Activated CD8-positive, alpha-beta T cell treated with anti-CD3 and anti-CD28 coated beads, Interleukin-2, amount 10 ng/mL, durations not matched to agents 7 days and 5 days (primary cell): ENCODE measurements at places on chromosomes 7 and 10. TPM values are rescaled to one million over a fixed set of nuclear protein-coding genes. Genes with fewer than 3 reads are reported as not detected.

The PHKG1 gene
- total RNA-seq = 2.0 TPM

DNA sequence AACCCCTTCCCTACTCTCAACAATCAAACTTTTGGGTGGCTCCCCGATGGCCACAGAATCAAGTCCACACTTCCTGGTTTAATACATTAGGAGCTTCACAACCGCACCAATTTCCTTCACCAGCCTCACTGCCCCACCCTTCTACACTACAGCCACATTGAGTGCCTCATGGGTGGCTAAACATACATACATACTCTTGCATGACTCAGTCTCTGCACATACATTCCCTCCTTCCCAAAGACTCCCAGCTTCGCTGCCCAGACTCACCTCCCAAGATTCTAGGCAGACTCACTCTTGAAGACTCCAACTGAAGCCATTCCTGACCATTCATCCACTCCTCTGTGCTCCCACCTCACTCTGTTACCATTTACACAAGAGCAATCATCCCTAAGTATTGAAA lies 15.9 kb downstream of the VPS41 start:
- H3K4me3 ChIP-seq = no peak overlapping the region
- DNase-seq = no peak
- H3K27ac ChIP-seq = no peak overlapping the region
- H3K27me3 ChIP-seq = no peaks in the 10 kb centered on the region
- peaks cover 3% of the 10 kb centered on the region for H3K4me1 ChIP-seq
- H3K36me3 ChIP-seq = peaks cover 45% of the 10 kb centered on the region

The ADRB1 gene
- 0.29 TPM for total RNA-seq

DNA sequence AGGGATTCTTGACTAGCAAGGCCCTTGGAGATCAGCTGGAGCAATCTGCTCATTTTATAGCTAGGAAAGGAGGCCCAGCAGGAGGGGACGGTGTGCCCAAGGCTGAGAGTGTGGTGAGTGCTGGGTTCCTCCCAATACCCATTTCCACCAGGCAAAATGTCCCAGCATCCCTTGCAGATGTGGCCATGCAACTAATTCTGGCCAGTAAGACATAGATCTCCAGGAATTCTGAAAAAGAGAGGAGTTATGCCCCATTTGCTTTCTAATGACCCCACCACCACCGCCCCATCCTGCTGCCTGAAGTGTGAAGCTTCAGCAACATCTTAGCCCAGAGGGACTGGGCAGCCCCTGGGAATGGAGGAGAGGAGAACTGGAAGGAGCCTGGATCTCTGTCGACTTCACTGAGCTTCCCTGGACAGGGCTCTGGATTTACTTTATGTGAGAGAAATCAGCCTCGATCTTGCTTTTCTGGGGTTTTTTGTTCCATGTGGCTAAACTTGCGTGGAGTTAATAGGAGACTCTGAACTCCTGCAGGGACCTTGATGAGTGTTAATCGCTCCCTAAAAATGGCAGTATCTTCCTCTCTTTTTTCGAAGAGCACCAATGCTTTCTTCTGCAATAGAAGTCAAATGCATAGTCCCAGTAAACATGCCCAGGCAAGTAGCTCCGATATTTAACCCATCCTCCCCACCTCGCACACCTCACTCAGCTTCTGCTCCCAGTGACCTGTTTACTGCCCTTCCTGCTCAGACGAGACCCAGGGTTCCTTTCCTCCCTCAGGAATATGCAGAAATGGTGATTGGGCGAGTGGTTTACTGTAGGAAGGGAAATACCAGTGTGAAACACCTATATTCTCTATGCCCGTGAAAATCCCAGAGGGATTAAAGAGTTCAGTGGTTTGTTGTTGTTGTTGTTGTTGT lies 127.5 kb upstream of the GPR26 start:
- H3K27me3 ChIP-seq = peaks cover 20% of the 10 kb centered on the region
- no peak overlapping the region for H3K4me3 ChIP-seq
- DNase-seq = no peak
- no peaks in the 10 kb centered on the region for H3K4me1 ChIP-seq

GRCh38 chr7:128119036-128119435 lies 87.8 kb upstream of the LRRC4 start:
- peaks cover 7% of the 10 kb centered on the region for H3K27me3 ChIP-seq
- no peak overlapping the region for H3K4me3 ChIP-seq
- no peak for DNase-seq
- no peaks in the 10 kb centered on the region for H3K36me3 ChIP-seq
- H3K27ac ChIP-seq = no peak overlapping the region
- peaks cover 12% of the 10 kb centered on the region for H3K4me1 ChIP-seq

DNA sequence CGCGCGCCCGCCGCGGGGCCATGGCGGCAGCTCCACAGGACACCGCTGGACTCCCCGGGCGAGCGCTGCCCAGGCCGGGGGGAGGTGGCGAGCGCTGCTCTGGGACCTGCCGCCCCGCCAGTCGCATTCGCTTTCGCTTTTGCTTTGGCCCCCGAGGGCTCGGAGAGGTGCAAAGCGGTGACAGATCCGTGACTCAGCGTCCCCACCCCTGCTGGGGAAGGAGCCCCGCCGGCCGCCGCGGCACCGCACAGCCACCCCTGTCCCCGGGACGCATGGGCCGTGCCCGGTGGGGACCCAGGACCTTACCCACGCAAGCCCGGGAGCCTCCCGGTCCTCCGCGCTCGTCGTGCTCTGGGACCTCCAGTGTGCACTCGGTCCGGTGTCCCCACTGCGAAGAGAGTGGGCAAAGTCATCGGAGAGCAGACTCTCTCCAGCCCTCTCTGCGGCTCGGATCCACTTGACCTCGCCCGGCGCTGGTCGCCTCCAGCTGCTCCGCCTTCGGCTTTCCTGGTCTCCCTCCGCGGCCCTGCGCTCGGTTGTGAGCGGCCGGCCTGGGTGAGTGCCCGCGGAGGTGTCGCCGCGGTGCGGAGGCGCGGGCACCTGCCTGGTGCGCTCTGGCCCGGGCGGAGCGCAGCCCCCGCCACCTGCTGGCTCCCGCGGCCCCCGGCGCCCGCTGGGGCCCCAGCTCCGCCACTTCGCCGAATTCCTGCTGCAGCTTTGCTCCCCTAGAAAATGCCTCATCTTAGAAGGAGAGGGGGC lies at the start of gene IL15RA:
TSS of gene IL15RA (minus strand) at position 73 of the 759 bp plus-strand sequence. CDS start at position 22, 51 bp downstream.
- peak within 1 kb of the TSS; percentile 98 for H3K27ac ChIP-seq
- peak within 1 kb of the TSS; percentile 97 for H3K4me3 ChIP-seq

GRCh38 chr10:75546004-75546403 lies 114.6 kb downstream of the LRMDA start:
- no peak overlapping the region for H3K27ac ChIP-seq
- H3K36me3 ChIP-seq = no peaks in the 10 kb centered on the region
- no peak for DNase-seq
- H3K4me1 ChIP-seq = no peaks in the 10 kb centered on the region
- peaks cover 5% of the 10 kb centered on the region for H3K27me3 ChIP-seq

The STRIP2 gene
- total RNA-seq = 6.6 TPM

- H3K27me3 ChIP-seq = no peaks in the 10 kb centered on the region
- H3K27ac ChIP-seq = no peak overlapping the region
- no peaks in the 10 kb centered on the region for H3K36me3 ChIP-seq
- DNase-seq = no peak
These were observed 341.6 kb upstream of the AUTS2 start for GRCh38 chr7:69256634-69257081.

The CTNNA3 gene
- 2.6 TPM for total RNA-seq

- DNase-seq = peak; percentile 11
- H3K4me3 ChIP-seq = no peak overlapping the region
- H3K36me3 ChIP-seq = peaks cover 20% of the 10 kb centered on the region
- no peak overlapping the region for H3K27ac ChIP-seq
- no peaks in the 10 kb centered on the region for H3K27me3 ChIP-seq
- H3K4me1 ChIP-seq = peaks cover 20% of the 10 kb centered on the region
These were observed 69.7 kb upstream of the ANTXRL start for GRCh38 chr10:46216836-46217751.

The LRIT1 gene
- not detected for total RNA-seq

DNA sequence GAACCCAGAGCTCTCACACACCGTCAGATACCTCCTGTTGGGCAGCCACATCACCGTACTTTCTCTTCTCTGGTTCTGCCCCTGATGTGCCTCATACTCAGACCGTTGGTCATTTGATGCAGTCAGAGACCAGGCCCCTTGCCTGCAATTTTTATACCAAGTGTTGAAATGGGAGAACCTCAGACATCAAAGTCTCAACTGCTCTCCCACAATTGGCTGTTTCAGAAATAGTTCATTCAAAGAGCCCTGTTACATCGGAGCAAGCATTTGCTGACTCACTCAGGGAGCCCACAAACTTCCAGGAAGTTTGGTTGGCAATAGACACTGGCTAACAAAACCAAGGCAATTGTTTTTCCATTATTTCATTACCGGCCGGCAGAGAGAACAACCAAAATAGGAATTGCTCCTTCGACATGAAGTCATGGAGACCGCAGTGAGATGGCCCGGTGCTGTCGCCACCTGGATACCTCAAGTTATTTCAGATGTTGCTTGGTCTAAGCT lies 33.5 kb upstream of the ADAM12 start:
- no peaks in the 10 kb centered on the region for H3K27me3 ChIP-seq
- no peak overlapping the region for H3K27ac ChIP-seq
- H3K4me3 ChIP-seq = no peak overlapping the region
- no peak for DNase-seq
- no peaks in the 10 kb centered on the region for H3K36me3 ChIP-seq

- no peaks in the 10 kb centered on the region for H3K4me1 ChIP-seq
- H3K27me3 ChIP-seq = no peaks in the 10 kb centered on the region
- no peak for DNase-seq
- no peaks in the 10 kb centered on the region for H3K36me3 ChIP-seq
- no peak overlapping the region for H3K27ac ChIP-seq
These were observed 148.7 kb upstream of the ADARB2 start for GRCh38 chr10:1886039-1886438.

DNA sequence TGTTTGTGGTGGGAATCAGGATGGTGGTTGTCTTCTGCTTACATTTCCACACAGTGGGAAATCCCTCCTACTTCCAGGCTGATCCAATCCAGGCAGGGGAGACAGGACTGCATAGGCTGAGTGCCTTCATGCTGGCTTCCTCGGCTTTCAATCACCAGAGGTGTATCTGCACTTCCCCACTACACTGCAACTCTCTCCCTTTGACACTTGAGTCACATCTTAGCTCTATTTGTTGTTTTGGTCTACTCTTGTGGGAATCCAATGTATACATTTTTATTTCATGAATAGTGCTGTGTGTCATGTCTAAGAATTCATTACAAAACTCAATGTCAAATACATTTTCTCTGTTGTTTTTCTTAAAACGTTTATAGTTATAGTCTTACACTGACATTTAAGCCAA lies 735.6 kb downstream of the XPNPEP1 start:
- H3K27me3 ChIP-seq = no peaks in the 10 kb centered on the region
- H3K4me3 ChIP-seq = no peak overlapping the region
- no peaks in the 10 kb centered on the region for H3K36me3 ChIP-seq
- no peak overlapping the region for H3K27ac ChIP-seq
